ENCODE measurements at places on chromosomes 5 and 9. TPM values are rescaled to one million over a fixed set of nuclear protein-coding genes. Genes with fewer than 3 reads are reported as not detected.

The CEP72 gene
- 29.9 TPM for total RNA-seq

The UNC13B gene
- total RNA-seq = 46.1 TPM

The PCDH12 gene
- total RNA-seq = not detected

The RANBP3L gene
- not detected for total RNA-seq

The OGN gene
- 0.11 TPM for total RNA-seq

The GPR150 gene
- total RNA-seq = 0.13 TPM

The GHR gene
- total RNA-seq = 0.53 TPM

The TEK gene
- total RNA-seq = 2.5 TPM

The NIPAL4 gene
- not detected for total RNA-seq

The IFT74 gene
- 15.2 TPM for total RNA-seq

The PCDHGA12 gene
- total RNA-seq = 2.1 TPM

The HEMGN gene
- total RNA-seq = 0.11 TPM

The EQTN gene
- 1.4 TPM for total RNA-seq

The HAPLN1 gene
- total RNA-seq = 9.4 TPM

- no peak for DNase-seq
Observed at GRCh38 chr9:135673941-135674340, 10.8 kb downstream of the LCN9 start.

DNA sequence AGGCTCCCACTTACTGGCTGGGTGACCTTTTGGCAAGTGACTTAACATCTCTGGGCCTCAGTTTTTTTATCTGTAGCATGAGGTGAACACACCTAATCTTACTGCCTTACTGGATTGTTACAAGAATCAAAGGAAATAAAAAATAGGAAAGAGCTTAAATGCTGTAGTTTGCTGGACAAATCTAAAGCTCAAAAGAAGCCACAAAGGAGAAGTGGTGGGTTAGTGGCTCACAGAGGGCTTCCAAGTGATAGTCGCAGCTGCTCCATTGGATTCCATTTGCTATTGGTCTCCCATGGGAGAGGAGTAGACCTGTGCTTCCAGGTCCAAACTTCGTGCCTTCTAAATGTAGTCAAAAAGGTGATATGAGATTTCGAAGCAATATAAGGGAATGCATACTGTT, 123.6 kb downstream of the SEMA6A start:
- no peak for DNase-seq

- DNase-seq = peak; percentile 89
Observed at GRCh38 chr5:173331956-173332479, 3.8 kb upstream of the STC2 start.

GRCh38 chr5:139462586-139463276, at the start of gene ECSCR:
TSS of gene ECSCR (minus strand) at chr5:139462743. CDS start at chr5:139462670, 73 bp downstream.
- DNase-seq = no peak

GRCh38 chr5:149358294-149358651, 427 bp downstream of the PCYOX1L start:
- DNase-seq = no peak

- no peak for DNase-seq
Observed at GRCh38 chr5:165837286-165837685, 2331.9 kb downstream of the MAT2B start.

DNA sequence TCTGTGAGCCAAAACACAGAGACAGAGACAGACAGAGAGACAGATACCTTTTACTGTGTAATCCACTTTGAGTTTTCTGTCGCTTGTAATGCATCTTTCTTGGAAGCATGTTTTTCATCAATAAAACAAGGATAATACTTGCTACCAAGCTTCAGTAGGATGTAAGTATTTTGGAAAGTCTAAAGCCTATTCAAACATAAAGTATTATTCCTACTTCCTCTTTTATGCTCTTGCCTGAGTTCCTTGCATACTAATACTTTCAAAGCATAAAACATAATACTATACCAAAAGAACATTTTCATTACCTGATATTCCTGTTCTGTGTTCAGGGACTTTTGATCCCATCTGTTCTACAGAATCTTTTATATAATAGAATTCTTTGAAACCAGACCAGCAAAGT, 64.5 kb upstream of the SLC30A5 start:
- no peak for DNase-seq

DNA sequence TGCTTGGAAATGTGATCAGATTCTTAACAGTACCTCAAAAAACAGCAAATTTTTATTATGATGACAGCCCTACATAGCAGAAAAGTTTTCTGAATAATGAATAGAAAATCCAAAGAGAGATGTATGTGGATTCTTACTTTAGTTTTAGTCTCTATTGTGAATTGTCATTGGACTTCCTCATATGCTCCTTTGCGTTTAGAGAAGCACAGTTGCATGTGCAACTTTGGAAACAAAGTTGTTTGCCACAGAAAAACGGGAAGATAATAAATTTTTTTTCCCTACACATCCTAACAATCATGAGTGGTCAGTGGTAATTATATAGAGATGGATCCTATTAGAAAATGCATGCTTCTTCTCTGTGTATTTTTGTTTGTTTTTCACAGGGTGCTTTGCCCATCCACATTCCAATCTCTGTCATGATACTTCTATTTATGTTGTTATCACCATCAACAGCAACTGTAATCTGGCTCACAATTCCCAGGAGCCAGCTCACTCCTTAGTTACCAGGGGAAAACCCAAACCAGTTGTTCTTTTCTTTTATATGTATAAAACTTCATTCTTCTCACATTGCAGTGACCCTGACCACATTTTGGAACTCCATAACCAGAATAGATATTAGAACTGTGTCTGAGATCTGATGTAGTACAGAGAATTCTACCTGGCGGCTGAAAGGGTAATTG, 118.7 kb downstream of the NDUFS4 start:
- DNase-seq = no peak

- DNase-seq = peak; percentile 77
Observed at GRCh38 chr5:31809050-31809870, 170.3 kb downstream of the PDZD2 start.

GRCh38 chr5:9121597-9121996, 424.3 kb downstream of the SEMA5A start:
- no peak for DNase-seq

DNA sequence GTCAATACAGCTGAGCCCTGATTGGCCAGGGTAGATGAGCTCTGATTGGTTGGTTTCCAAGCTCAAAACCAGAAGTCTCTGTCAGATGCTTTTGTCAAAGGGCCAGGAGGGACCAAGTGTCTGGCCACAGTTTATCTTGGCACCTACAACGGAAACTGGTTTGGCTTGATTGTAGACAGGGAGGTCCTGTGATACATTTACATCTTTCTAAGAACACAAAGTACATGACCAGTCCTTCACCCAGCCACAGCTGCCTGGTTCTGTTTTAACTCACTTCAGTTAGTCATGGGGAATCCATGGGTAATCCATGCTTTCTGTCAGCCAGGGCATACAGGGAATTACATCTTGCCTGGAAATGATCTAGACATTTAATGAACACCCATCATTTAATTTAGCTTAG, 171.2 kb downstream of the SLC12A2 start:
- no peak for DNase-seq

- no peak for DNase-seq
Observed at GRCh38 chr5:58497921-58498320, 6.7 kb downstream of the GAPT start.

DNA sequence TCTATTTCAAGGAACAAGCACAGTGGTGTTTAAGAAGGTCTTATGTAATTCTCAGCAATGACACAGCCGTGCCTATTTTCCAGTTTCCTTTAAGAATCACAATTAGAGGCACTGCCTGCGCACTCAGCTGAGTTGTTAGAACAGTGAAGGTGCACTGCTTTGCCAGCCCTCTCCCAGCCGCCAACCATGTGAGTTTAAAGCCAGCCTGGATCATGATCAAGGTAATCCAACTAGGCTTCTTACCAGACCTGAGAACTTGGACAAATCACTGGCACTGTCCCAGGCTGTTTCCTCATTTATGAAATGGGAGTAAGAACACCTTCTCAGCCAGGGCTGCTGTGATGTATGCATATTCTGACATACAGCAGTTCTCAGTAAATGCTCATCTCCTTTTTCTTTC, 99.6 kb downstream of the ASTN2 start:
- DNase-seq = no peak

DNA sequence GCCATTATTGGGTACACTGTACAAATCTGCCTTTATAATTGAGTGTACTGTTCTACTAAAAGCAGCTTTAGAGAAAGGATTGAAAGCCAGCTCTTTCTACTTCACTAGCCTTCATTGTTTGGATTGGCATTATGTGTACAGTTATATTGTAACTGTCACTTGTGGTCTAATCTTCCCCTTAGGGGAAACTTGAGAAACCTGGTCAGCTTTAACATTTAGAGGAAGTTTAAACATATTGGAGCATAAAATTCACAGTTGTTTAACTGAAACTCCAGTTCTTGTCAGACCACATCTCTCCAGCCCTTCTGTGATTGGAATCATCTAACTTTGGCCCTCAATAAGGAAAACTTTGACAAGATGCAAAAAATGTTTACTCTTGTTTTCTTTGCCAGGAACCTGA, 24.6 kb downstream of the PIK3R1 start:
- DNase-seq = no peak

DNA sequence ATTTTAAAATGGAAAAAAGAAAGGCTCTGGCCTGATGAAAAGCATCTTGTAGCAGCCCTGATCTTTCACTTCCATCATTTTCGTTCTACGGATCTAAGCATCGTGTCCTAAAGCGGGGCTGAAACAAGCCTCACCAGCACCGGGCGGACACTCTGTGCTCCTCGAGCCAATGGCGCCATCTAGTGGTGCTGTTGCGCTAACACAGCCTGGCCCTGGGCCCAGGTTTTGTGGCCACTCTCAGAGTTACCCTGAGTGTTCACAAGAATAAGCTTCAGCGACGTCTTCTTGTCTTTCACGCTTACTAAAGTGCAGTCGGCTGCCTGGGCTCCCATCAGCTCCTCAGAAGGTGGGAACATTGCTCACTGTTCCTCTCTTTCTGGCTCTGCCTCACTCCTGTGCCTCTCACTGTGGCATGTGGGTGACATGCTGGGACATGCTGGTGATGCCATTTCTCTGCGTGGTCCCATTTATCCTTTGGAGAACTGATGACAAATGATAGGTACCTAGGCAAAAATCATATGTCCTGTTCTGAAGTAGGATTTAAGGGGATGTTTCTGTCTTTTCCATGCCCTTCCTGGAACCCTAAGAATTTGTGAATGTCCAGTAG, 32.7 kb downstream of the DMRT3 start:
- peak; percentile 89 for DNase-seq

Data from WTC11 (cell line).